Neural progenitor cell (in vitro differentiated cells): ENCODE measurements at places on chromosomes 4 and X.

DNA sequence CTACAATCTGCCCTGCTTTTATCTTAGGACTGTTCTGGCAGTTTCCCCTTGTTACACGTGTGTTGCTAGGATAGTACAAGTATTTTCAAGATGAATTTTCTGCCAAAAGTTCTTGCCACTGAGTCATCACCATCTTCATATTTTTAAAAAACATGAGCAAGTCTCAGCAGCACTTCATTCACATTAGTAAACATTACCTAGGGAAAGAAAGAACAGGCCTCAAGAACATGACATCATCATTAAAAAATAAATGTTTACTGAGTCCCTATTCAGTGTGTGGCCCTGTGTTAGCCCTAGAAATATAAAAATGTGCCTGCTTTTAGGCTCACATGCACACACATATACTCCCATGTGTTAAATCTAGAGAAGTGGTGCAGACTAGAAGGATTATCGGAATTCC, 18.7 kb upstream of the GPC3 start:
- no peak overlapping the region for H3K27ac ChIP-seq
- no peak for DNase-seq
- H3K4me3 ChIP-seq, result no peak overlapping the region
- H3K36me3 ChIP-seq, result no peaks in the 10 kb centered on the region
- H3K27me3 ChIP-seq, result no peaks in the 10 kb centered on the region

- no peak overlapping the region for H3K4me3 ChIP-seq
- no peaks in the 10 kb centered on the region for H3K27me3 ChIP-seq
- H3K36me3 ChIP-seq, result no peaks in the 10 kb centered on the region
- no peak overlapping the region for H3K27ac ChIP-seq
- H3K4me1 ChIP-seq, result no peaks in the 10 kb centered on the region
Measured at GRCh38 chrX:133563705-133564104, 148.4 kb upstream of the GPC4 start.

GRCh38 chrX:100883654-100884053, 9.5 kb upstream of the NOX1 start:
- no peaks in the 10 kb centered on the region for H3K4me1 ChIP-seq
- no peaks in the 10 kb centered on the region for H3K36me3 ChIP-seq

DNA sequence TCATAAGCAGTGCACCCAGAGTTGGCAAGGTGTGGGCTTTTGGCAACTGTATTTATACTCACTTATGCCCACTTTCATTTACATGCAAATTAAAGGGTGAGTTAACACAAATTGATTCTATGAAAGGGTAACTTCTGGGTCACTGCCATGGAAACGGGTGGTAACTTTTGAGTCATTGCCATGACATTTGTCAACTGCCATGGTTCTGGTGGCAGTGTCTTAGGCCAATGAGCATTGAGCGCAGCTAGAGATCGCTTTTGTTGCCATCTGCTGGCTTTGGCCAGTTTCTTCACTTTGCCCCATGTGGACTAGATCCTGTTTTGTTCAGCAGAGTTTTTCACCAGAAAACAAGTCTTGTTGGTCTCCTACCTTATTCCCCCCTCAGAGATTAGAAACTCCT, 170.8 kb upstream of the NUDT6 start:
- H3K27me3 ChIP-seq, result no peaks in the 10 kb centered on the region
- no peaks in the 10 kb centered on the region for H3K36me3 ChIP-seq
- no peak overlapping the region for H3K4me3 ChIP-seq
- no peaks in the 10 kb centered on the region for H3K4me1 ChIP-seq

GRCh38 chr4:165385126-165385525, 6.3 kb downstream of the CPE start:
- peaks cover 42% of the 10 kb centered on the region for H3K4me1 ChIP-seq
- H3K4me3 ChIP-seq, result no peak overlapping the region
- peaks cover 29% of the 10 kb centered on the region for H3K27me3 ChIP-seq
- H3K27ac ChIP-seq, result no peak overlapping the region

DNA sequence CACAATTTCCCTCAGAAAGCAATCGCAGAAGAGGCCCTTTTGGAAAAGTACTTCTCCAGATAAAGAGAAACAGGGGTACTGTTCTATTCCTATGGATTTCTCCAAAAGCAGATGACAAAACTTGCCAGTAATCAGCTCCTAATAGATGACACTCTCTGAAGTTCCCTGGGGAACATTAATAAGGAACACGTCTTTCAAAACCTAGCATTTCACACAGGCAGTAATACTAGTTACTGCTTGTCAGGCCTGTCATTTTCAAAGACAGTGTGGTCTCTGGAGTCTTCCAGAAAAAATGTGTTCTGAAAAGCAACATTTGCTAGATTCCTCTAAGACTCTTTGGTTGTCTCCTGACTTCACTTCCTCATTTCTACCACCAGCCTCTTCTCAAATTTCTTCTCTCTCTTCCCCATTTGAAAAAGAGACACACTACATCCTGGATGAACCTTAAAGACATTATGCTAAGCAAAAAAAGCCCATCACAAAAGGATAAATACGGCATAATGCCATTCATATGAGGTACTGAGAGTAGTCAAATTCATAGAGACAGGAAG, 47.3 kb downstream of the CHRDL1 start:
- no peak overlapping the region for H3K27ac ChIP-seq
- no peak for DNase-seq
- no peaks in the 10 kb centered on the region for H3K36me3 ChIP-seq
- no peaks in the 10 kb centered on the region for H3K27me3 ChIP-seq
- H3K4me1 ChIP-seq, result peaks cover 10% of the 10 kb centered on the region

DNA sequence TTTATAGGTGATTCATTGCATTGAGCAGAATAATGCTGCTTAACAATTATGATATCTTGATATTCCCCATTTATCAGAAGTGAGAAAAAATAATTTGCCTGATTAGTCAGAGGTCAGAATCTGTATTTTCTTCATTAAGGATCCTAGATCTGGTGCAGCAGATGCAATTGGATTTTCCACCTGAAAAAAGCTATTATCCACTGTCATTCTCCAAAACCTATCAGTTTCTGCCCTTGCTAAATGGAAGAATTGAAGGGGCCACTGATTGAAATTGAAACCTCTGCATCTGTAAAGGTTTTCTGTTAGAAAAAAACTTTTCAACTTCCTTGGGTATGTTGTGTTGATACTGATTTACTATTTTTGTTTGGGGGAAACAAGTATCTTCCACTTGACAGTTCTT, 636.0 kb upstream of the NDST4 start:
- H3K36me3 ChIP-seq, result no peaks in the 10 kb centered on the region
- H3K27ac ChIP-seq, result no peak overlapping the region
- no peak overlapping the region for H3K4me3 ChIP-seq
- no peaks in the 10 kb centered on the region for H3K27me3 ChIP-seq
- peaks cover 4% of the 10 kb centered on the region for H3K4me1 ChIP-seq

GRCh38 chr4:154618708-154619315, 6.4 kb upstream of the FGG start:
- H3K4me3 ChIP-seq, result no peak overlapping the region
- H3K4me1 ChIP-seq, result no peaks in the 10 kb centered on the region
- H3K36me3 ChIP-seq, result no peaks in the 10 kb centered on the region
- no peak overlapping the region for H3K27ac ChIP-seq

GRCh38 chr4:122968227-122968812, 45.9 kb upstream of the NUDT6 start:
- no peak overlapping the region for H3K4me3 ChIP-seq
- H3K27me3 ChIP-seq, result no peaks in the 10 kb centered on the region
- no peak for DNase-seq
- no peaks in the 10 kb centered on the region for H3K4me1 ChIP-seq

GRCh38 chrX:68415316-68415715, 18.0 kb downstream of the OPHN1 start:
- no peak overlapping the region for H3K4me3 ChIP-seq
- H3K27ac ChIP-seq, result no peak overlapping the region
- DNase-seq, result no peak
- no peaks in the 10 kb centered on the region for H3K4me1 ChIP-seq
- H3K27me3 ChIP-seq, result no peaks in the 10 kb centered on the region
- no peaks in the 10 kb centered on the region for H3K36me3 ChIP-seq

GRCh38 chr4:42458657-42459056, 61.4 kb downstream of the SHISA3 start:
- H3K36me3 ChIP-seq, result no peaks in the 10 kb centered on the region
- H3K27me3 ChIP-seq, result no peaks in the 10 kb centered on the region
- peak; percentile 3 for DNase-seq
- no peak overlapping the region for H3K27ac ChIP-seq
- H3K4me3 ChIP-seq, result no peak overlapping the region
- no peaks in the 10 kb centered on the region for H3K4me1 ChIP-seq

DNA sequence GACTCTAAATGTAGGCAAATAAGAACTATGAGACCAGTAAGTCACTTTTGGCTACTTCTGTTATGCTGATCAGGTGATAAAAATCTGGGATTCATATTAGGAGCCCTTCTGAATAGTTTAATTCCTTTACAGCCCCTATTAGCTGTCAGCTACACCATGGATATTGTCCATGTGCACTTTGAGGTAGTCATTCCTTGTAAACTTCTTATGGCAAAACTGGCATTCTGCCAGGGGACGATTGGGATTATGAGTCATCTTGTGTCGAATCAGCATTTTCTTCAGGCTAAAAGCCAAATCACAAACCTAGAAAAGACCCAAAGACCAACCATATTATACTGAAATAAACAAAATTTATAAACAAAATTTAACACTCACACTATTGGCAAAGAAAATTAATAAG, 227.6 kb downstream of the PRDM5 start:
- DNase-seq, result no peak
- no peaks in the 10 kb centered on the region for H3K27me3 ChIP-seq
- no peak overlapping the region for H3K27ac ChIP-seq
- H3K4me3 ChIP-seq, result no peak overlapping the region
- H3K36me3 ChIP-seq, result no peaks in the 10 kb centered on the region
- H3K4me1 ChIP-seq, result peaks cover 21% of the 10 kb centered on the region

DNA sequence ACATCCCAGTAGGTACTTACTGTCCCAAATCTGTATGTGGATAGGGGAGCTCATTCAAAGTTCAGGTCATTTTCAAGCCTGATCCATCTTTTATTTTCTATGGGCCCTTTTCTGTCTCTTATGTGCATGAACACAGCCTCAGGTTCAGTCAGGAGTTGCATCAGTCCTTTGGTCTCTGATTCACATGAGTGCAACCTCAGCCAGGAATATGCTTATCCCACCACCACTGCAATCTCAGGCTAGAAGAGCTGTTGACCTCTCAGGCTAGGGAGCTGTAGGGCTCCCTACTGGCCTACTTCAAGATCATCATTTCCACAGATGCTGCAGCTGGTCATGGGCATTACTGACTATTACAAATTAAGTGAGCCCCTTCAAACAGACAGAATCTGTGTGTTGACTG, 27.2 kb downstream of the AASDH start:
- DNase-seq, result no peak
- no peak overlapping the region for H3K4me3 ChIP-seq

GRCh38 chr4:162347156-162347841, 183.5 kb upstream of the FSTL5 start:
- no peaks in the 10 kb centered on the region for H3K4me1 ChIP-seq
- H3K27ac ChIP-seq, result no peak overlapping the region
- H3K27me3 ChIP-seq, result no peaks in the 10 kb centered on the region

- H3K4me3 ChIP-seq, result no peak overlapping the region
- H3K27me3 ChIP-seq, result no peaks in the 10 kb centered on the region
- H3K36me3 ChIP-seq, result no peaks in the 10 kb centered on the region
- H3K4me1 ChIP-seq, result peaks cover 42% of the 10 kb centered on the region
Measured at GRCh38 chr4:76607846-76608245, 172.8 kb downstream of the SHROOM3 start.

- no peak overlapping the region for H3K27ac ChIP-seq
- H3K27me3 ChIP-seq, result no peaks in the 10 kb centered on the region
- no peaks in the 10 kb centered on the region for H3K36me3 ChIP-seq
Measured at GRCh38 chrX:122869171-122869570, 314.9 kb upstream of the GRIA3 start.

GRCh38 chr4:31662951-31663350, 942.8 kb downstream of the PCDH7 start:
- DNase-seq, result no peak
- H3K4me3 ChIP-seq, result no peak overlapping the region

DNA sequence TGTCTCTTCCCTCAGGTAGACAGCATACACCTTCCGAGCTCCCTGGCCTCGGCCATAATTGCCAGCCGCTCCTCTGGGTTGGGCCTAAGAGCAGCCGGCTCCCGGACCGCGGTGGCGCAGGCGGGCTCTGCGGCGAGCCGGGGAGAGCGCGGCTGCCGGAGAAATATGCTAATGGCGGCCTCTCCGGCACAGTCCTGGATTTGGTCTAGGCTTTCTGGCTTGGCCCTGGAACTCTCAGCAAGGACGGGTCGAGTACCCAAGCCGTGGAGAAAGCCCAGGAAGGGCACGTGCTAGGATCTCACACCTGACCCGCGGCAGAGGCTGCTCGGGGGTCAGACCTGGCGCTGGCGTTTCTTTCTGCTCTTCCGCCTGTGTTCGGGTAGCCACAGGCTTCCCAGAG, 18.6 kb upstream of the ZIC3 start:
- peaks cover 82% of the 10 kb centered on the region for H3K27me3 ChIP-seq
- no peaks in the 10 kb centered on the region for H3K36me3 ChIP-seq
- H3K4me3 ChIP-seq, result peak overlapping the region; percentile 37

- no peaks in the 10 kb centered on the region for H3K4me1 ChIP-seq
- DNase-seq, result no peak
- H3K4me3 ChIP-seq, result no peak overlapping the region
- H3K27me3 ChIP-seq, result no peaks in the 10 kb centered on the region
Measured at GRCh38 chr4:94827481-94828110, 69.8 kb downstream of the BMPR1B start.

DNA sequence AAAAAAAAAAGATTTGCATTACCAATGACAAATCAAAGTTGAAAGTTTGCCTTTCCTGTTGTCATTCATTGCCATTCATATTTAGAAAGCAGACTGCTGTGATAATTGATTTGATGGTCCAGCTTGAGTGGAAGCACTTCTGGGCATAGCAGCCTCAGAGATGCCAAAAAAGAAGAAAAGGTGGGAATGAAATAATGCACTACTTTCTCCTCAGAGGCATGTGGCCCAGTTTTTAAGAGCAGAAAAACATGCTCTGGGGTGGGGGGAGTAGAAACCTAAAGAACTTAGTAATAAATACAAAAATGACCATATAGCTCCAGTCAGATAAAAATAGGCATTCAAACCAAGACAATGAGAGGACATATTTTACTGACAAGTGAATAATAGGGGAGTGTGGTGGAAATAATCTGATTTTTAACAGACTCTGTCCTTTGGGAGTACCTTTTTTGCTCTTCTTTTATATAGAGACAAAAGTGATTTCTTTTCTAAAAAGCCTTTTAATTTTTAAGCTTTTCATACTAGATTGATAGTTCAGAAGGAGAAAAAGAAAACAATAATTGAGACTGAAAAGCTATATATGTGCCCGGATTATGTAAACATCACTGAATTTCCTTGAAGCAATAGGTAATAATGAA, 599.1 kb downstream of the RPA4 start:
- H3K27ac ChIP-seq, result no peak overlapping the region
- H3K27me3 ChIP-seq, result no peaks in the 10 kb centered on the region
- H3K36me3 ChIP-seq, result no peaks in the 10 kb centered on the region

GRCh38 chr4:118352843-118353533, at the start of gene PRSS12:
Gene PRSS12 (minus strand): TSS chr4:118353003. CDS start chr4:118352720, 283 bp downstream.
- H3K4me1 ChIP-seq, result peaks cover 6% of the 10 kb centered on the region
- peak; percentile 87 for DNase-seq
- peaks cover 48% of the 10 kb centered on the region for H3K27me3 ChIP-seq
- no peak within 1 kb of the TSS for H3K27ac ChIP-seq
- peak within 1 kb of the TSS; percentile 53 for H3K4me3 ChIP-seq
- no peaks in the 10 kb centered on the region for H3K36me3 ChIP-seq
